Stimulated activated CD4-positive, alpha-beta T cell treated with anti-CD3 and anti-CD28 coated beads, Interleukin-1b, Interleukin-23, amount 100 ng/mL, for 1 hour (primary cell): ENCODE measurements at places on chromosomes 1 and 21.

DNA sequence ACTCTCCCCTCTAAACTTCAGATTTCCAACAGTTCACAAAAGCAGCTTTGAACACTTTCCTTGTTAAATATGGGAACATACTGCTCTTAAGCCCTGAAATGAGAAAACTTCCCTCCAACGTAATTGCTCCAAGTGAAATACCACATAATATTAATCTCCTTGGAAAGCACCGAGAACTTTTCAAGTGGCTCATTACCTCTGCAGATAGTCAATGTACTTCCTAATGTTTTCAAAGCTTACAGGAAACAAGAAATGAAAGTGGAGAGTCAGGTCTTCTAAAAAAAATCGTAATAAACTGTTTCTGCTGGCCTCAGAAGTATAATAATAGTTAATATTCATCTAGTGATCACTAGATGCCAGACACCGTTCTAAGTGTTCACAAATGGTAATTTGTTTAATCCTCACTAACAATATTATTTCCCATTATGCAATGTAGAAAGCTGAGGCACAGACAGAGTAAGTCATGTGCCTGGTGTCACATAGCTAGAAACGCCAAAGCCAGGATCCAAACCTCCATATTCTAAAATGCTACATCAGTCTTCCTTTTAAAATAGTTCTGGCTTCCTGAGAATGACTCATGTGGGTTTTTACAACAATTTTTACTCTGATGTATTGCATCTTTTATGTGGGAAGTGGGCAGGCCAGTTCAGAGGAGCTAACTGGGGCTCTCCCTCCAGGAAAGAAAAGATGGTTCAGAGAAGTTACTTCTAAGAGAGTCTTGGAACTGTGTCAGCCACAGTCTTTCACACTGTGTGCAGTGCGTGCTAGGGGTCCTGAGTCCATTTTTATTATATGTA, 177.2 kb downstream of the PLPPR4 start:
- DNase-seq, result no peak

- no peak for DNase-seq
Measured at GRCh38 chr1:85611425-85611824, 30.9 kb downstream of the CCN1 start.

- DNase-seq, result no peak
Measured at GRCh38 chr1:66571789-66572188, 37.8 kb downstream of the SGIP1 start.

GRCh38 chr1:165851034-165851658, 23.7 kb downstream of the UCK2 start:
- no peak for DNase-seq

DNA sequence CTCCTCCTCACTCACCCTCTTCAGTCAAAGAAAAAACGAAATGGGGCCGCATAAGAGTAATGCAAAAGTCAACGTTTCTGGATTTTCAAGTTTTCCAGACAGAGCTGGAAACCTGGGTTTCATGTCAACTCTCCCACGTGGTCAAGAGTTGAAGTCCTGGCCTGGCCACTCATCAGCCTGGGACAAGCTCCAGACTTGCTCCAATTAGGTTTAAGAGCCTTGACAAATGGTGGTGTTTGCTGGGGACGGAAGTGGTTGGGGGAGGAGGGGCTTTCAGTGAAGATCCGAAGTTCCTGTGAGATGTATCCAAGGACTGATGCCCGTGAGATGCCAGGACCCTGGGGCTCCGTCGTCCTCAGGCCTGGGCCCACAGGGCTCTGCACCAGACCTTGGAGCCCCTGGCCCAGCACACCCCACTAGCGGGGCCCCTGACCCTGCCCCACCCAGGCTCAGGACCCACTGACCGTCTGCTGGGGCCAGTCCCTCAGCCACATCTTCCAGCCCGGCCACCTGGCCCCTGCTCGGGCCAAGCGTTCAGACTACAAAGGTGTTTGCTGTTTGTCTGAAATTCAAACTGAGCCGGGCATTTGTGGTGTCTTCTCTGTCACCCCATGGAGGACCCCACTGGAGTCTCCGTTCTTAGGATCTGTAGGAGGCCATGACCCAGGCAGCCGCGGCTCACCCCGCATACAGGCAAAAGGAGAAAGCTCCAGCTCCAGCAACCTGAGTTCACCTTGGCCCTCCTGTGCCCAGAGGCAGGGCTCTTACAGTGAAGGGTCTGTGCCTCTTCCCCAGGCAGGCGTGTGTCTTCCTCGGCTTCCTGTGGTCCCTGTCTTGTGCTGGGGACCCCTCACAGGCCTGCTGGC, 53.3 kb downstream of the SIK1 start:
- no peak for DNase-seq

DNA sequence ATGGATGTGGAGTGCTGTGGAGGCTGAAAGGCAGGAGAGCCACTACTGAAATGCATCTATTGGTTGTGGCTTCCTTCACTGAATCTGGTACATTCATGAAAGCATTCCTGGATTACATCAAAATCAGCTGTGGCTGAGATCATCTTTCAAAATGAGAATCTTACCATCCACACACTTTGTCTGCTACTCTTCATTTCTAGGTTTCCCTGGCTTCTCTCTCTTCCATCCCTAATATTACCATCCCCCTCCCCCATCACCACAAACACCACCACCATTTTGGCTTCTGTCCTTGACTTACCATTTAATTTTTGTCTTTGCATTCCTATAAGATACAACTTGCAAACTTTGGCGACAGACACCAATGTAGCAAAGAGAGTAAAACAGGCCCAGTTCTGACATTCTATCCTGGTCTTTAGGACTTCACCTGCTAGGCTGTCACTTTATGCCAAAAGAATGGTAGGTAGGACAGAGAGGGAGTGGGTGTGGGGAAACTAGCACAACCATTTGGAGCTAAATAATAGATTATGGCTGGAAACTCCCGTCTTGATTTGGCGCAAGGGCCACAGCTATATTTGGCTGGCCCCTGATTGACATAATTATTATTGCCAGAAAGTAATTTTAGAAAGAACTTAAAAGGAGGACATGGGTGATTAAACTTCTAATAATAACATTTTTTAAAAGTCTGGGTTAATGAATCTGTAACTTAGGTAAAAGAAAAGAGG, 15.1 kb upstream of the DUSP10 start:
- no peak for DNase-seq

GRCh38 chr1:230365723-230366307, 60.3 kb downstream of the PGBD5 start:
- no peak for DNase-seq

GRCh38 chr21:37398697-37399096, 32.1 kb downstream of the DYRK1A start:
- DNase-seq, result no peak

DNA sequence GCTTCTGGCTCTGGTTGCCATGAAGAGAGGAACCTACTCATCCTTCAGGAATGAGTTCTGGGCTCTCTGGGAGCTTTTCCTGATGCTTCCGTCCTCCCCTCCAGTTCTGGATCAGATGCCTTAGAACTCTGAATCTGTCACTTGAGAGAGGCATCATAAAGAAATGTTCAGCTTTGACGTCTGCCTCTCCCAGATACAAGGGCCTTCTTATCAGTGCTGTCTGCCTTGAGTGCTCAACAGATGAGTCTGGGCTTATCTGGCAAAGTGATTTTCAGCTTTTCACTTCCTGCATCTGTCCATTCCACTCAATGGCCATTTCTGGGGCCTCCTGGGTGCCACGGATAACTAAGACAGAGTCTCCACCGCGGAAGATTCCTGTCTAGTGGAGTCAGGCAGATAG, 12.3 kb upstream of the OTUD3 start:
- DNase-seq, result no peak

DNA sequence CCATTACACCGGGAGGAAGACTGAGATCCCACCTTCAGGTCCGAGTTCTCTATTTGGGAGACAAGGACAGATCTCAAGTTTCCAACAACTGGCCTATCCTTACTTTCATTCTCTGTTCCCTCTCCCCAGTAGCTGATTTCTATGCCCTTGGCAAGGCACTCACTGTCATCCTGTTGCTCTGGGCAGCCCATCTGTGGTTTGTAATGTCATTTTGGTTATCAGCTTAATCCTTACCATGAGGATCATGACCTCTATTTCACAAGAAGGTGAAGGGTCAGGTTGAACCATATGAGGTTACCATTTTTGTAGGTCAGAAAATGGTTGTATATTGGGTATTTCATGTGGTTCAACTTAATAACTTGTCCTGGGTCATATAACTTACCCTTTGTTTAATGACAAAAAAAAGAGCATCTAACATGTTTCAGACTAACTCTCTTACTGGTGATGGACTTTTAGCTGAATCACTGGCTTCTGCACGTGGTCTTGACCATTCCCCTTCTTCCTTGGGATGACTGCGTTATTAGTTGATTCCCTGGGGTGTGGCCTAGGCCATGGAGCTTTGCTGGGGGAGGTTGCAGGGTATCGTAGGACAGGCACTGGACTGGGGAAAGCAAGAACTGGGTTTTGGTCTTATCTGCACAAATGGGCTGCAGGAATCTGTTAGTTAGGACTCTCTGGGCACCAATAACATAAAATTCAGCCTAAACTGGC, 120.2 kb downstream of the ACTL8 start:
- no peak for DNase-seq

DNA sequence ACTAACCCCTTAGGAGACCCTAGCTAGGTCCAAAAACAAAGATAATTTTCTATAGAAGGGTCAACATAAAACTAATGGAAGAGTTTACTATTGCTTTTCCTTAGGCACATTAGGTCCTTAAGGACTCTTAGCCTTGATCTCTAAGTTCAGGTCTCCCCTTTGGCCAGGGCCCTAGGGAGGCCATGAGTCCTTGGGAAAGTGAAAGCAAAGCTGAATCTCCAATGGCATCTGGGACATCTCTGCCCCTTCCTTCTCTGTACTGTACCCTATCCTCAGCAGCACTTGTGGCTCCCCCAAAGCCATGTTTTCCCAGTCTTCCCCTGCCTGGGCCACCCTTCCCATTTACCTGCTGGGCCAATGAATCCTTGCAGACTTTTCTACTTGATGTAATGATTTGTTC, 14.3 kb downstream of the IER5 start:
- no peak for DNase-seq

- DNase-seq, result no peak
Measured at GRCh38 chr1:155968670-155969069, 9.7 kb downstream of the ARHGEF2 start.

DNA sequence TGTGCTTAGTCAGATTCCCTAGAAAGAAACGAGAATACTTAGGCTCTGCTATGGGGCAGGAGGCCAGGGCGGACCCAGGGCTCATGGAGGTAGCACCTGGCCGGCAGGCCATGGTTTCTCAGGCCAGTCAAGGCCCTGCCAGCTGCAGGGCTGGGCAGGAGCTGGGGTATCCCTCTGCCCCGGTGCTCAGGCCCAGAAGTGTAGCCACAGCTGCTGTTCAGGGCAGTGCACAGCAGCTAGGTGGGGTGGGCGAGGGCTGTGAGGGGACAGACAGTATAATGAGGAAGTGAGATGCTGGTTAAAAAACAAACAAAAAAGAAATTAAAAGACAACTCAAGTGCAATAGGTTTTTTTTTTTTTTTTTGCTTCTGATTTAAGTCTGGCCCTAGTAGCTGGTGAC, 34.0 kb upstream of the EDN2 start:
- no peak for DNase-seq

- DNase-seq, result no peak
Measured at GRCh38 chr1:152185544-152186391, 26.7 kb upstream of the RPTN start.

DNA sequence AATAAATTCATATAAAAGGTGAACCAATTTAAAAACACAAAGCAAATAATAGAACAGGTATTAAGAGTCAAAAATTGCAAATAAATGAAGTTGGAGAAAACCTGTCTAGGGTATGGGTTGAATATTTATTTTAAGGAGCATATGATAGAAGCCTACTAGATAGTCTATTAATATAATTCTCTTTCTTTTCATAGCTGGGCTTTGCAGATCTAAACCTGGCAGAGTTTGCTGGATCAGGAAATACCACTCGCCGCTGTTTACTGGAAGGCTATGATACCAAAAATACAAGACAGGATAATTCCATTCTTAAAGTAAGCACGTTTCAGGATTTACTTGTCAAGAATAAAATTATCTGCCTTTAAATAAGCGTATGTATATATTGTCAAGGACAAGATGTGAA, 48.9 kb downstream of the HENMT1 start:
- no peak for DNase-seq

DNA sequence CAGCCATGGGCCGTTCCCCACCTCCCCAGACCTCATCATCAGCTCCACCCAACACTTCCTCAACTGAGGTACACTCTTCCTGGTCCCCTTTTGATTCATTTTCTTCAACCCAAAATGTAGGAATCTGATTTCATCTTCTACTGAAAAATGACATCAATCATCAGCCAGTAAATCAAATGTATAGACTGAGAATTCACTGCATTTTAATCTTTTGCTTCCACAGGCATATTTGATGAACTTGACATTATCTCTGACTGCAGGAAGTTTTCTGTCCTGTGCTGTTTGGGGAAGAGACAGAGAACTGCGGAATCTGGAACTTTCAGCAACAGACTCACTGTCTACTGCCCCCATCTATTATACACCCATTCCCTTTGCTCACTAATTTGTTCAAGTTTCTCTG, 7.8 kb downstream of the PYHIN1 start:
- no peak for DNase-seq

- no peak for DNase-seq
Measured at GRCh38 chr1:104624538-104624937, 874.8 kb downstream of the AMY1C start.

DNA sequence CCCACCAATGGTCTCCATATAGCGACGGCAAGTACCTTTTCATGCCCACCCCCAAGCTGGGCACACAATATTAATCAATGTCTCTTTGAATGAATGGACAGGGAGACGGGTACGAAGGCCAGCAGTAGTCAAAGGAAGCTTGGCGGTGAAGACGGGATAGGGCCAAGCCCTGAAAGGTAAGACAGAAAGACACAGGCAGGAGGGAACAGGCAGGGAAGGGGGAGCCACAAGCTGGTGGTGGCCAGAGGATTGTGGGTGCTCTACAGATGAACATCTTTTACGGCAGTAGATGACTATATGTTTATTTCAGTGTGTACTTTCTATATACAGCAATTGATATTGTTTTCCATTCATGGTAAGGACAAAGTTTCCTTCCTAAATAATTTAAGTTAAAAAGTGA, 16.3 kb downstream of the CAPZB start:
- DNase-seq, result no peak

- DNase-seq, result no peak
Measured at GRCh38 chr1:118783095-118783758, 204.9 kb downstream of the TBX15 start.

DNA sequence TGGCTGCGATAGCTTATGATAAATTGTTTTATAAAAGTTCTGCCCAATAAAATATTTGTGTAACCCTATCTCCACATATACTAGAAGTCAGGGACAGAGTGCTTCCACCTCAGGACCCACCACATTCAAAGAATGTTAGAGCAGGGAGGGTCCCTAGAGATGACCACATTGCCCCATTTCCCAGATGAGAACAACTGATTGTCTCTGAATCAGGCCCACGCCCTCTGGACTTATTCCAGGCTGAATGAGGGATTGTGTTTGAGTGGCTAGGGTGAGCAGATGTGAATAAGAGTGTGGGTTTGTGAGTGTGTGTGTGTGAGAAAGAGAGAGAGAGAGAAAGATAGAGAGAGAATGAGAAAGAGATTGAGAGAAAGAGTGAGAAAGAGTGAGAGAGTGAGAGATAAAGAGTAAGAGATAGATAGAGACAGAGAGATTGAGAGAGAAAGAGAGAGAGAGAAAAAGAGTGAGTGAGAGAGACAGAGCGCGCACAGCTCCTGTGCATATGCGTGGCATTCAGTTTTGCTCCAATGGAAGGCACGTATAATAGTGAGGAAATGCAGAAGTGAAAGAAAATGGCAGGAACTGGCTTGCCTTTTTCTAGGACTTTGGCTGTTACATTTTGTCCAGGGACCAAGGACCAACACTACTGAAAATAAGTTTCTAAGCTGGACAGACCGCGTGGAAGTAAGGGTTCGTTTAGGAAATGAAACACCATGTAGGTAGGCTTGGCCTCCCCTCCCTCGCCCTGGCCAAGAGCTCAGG, 94.1 kb downstream of the ABCA4 start:
- no peak for DNase-seq

GRCh38 chr1:51551081-51551480, 32.0 kb upstream of the EPS15 start:
- no peak for DNase-seq
